Smooth muscle cell of the pulmonary artery (primary cell): ENCODE measurements at places on chromosomes 4 and X. TPM values are rescaled to one million over a fixed set of nuclear protein-coding genes. Genes with fewer than 3 reads are reported as not detected.

The RHOXF2B gene
- total RNA-seq = not detected in 2 replicates

The SASH3 gene
- total RNA-seq = not detected in 2 replicates

The PPEF2 gene
- 0.03 TPM in 1 of 2 replicates, not detected in the other for total RNA-seq

The SOWAHB gene
- total RNA-seq = 0.03 TPM in 1 of 2 replicates, not detected in the other

The TXK gene
- total RNA-seq = 0.23 and 0.26 TPM in 2 replicates

The HNRNPH2 gene
- 55.9 and 72.3 TPM in 2 replicates for total RNA-seq

The HSFX1 gene
- total RNA-seq = 1.1 and 1.7 TPM in 2 replicates

The IL9R gene
- total RNA-seq = not detected in 2 replicates

The STATH gene
- total RNA-seq = not detected in 2 replicates

The FRAS1 gene
- 2.0 and 37.8 TPM in 2 replicates for total RNA-seq

The CENPVL1 gene
- total RNA-seq = not detected in 2 replicates

The PAGE1 gene
- not detected in 2 replicates for total RNA-seq

The NLGN4X gene
- total RNA-seq = 0.13 and 0.46 TPM in 2 replicates

The CMC4 gene
- 11.4 and 14.3 TPM in 2 replicates for total RNA-seq

The TBX22 gene
- total RNA-seq = not detected in 2 replicates

The ERVMER34-1 gene
- total RNA-seq = not detected in 2 replicates

The SOWAHD gene
- total RNA-seq = 0.10 and 0.13 TPM in 2 replicates

The HOPX gene
- 0.26 and 0.50 TPM in 2 replicates for total RNA-seq
